ENCODE measurements at places on chromosomes 3 and 15.

DNA sequence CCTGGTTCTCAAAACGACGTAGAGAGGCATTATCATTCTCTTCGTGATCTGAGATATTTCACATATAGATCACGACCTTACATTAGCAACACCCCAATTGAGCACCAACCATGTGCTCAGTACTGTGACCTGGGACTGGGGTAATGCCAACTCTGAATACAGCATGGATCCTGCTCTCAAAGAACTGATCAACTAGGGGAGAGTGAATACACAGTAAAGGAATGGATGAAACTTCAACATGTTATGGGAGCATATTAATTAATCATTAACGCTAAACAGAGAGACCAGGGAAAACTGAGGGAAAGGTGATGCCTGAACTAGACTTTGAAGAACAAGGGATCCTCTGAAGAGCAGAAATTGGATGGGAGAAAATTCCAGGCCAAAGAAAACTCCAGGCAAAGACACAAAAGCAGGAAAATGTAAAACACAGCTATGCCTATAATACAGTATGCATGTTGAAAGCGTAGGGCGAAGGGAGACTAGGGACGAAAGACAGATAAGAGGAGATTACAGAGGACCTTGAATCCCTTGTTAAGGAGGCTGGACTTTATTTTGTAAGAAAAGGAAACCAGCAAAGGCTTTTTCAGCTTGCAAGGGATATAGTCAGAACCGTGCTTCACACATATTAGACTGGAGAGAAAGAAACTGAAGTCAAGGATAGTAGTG, 105.7 kb downstream of the ANO10 start:
- DNase-seq: no peak

DNA sequence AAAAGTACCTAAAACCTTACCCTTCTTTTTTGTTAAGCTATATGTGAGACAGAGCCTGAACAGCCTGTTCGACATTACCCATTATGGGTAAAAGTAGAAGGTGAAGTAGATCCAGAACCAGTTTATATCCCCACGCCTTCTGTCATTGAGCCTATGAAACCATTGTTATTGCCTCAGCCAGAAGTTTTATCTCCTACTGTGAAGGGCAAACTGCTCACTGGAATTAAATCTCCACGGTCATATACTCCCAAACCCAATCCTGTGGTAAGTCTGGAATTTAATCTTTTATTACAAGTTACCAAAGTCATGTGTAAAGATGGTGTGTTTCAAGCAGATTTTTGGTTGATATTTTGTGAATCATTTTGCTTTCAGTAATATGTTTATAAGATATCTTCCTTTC, 47.1 kb upstream of the MAPKBP1 start:
- no peak for DNase-seq

- no peak for DNase-seq
Observed at GRCh38 chr3:125148836-125149235, 63.7 kb downstream of the SLC12A8 start.

GRCh38 chr15:57651445-57651844, 55.1 kb upstream of the POLR2M start:
- DNase-seq: no peak

DNA sequence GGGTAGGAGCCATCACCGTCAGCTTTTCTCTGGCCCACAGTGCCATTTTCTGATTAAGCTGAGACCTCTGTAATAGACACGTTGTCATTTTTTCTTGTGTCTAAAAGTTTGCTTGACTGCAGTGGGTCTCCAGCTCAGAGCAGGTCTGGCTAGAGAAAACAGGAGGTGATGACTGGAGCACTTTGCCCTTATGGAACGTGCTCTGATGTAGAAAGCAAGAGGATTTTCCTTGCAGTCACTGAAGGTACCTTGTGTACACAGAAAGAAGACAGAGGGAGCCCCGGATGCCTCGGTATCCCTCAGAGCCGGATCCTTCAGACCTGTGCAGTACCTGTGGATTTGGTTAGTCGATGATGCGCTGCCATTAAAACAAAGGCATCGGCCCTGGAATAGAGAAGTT, 76.2 kb downstream of the IGF1R start:
- no peak for DNase-seq

- no peak for DNase-seq
Observed at GRCh38 chr15:89660556-89660955, 5.3 kb upstream of the KIF7 start.

DNA sequence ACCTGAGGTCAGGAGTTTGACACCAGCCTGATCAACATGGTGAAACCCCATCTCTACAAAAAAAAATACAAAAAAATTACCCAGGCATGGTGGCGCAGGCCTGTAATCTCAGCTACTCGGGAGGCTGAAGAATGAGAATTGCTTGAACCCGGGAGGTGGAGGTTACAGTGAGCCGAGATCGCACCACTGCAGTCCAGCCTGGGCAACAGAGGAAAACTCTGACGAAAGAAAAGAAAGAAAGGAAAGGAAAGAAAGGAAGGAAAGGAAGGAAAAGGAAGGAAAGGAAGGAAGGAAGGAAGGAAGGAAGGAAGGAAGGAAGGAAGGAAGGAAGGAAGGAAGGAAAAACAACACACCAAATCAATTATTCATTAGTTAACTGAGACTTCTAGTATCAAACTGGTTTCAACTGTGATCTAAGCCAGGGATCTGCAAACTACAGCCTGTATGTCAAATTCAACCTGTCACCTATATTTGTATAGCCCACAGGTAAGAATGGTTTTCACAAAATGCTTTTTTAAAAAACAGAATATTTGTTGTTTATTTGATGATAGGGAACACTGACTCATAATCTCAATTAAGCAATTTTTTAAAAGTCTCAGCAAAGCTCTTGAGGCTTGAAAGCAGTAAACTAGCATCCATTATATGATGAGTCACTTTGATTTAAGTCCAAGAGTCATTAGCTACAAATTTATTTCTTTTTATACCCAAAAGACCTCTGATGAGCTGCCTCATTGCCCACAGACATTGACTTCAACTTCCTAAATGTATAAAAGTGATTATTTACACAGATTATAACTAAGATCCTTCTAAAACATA, 127.6 kb downstream of the TBL1XR1 start:
- DNase-seq: no peak

GRCh38 chr3:89375451-89375850, 268.0 kb downstream of the EPHA3 start:
- DNase-seq: no peak

Data from stimulated activated CD4-positive, alpha-beta T cell treated with anti-CD3 and anti-CD28 coated beads, Interleukin-12 subunit alpha, Interleukin-12 subunit beta, amount 100 ng/mL, for 24 hours (primary cell).